ENCODE measurements at places on chromosomes 2 and 18. TPM values are rescaled to one million over a fixed set of nuclear protein-coding genes. Genes with fewer than 3 reads are reported as not detected.
A peak's percentile ranks its signal among the peaks of the same experiment; 100 is the strongest.

DNA sequence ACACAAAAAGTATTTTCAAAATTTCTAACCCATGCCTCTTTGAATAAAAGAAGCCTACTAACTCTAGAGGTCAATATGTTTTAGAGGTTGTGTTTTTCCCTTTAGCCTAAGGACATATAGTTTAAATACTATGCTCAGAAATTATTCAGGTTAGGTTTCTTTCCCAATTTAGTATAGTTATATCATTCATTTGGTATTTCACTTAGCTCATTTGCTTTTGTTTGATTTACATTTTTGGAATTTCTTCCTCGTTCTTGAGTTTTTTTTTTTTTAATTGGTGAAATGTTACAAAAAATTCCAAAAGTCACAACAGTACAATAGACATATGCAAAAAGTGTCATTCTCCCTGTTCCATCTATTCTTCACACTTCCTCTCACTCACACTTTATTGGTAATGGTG, 371.3 kb upstream of the TNP1 start:
- no peaks in the 10 kb centered on the region for H3K36me3 ChIP-seq
- H3K4me3 ChIP-seq, result no peak overlapping the region
- H3K4me1 ChIP-seq, result no peaks in the 10 kb centered on the region

SERPINB3 gene
- not detected for polyA plus RNA-seq

TAF4B gene
- 2.2 TPM for polyA plus RNA-seq

GRCh38 chr2:199356412-199356811, 101.3 kb downstream of the SATB2 start:
- no peaks in the 10 kb centered on the region for H3K4me1 ChIP-seq
- no peaks in the 10 kb centered on the region for H3K36me3 ChIP-seq
- no peaks in the 10 kb centered on the region for H3K27me3 ChIP-seq
- no peak for DNase-seq
- H3K27ac ChIP-seq, result no peak overlapping the region
- no peak overlapping the region for H3K4me3 ChIP-seq

DNA sequence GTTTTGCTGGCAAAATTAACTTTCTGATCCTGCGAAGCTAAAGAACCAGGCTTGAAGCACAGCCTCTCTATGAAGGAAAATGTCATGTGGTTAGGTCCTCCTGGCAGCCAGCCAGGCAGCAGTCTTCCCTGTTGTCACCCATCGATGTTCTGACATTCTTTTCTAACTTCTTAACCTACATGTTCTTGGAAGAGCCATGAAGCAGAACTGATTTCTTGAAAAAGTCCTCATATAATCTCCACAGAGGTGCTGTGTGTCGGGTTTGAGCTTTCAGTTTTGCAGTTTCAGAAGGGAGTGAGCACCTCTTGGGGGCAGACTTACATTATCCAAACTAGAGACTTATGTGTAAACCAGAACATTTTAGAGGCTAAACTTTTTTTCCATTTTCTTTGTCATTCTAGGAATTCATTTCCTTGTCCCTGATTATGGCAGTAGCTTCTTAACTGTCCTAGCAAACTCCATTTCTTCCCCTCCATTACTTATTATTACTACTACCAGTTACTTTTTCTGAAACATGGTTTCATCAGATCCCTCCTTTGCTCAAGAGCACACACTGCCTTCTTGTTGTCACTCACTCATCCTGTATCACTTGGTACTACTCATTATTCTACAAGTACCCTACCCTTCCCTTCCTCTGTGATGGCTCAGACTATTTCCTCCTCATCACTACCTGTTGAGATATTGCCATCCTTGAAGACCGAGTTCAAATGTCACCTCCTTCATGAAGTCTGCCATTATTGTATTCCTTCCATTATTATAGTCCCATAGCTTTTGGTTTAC, 31.1 kb downstream of the DOK1 start:
- H3K27ac ChIP-seq, result no peak overlapping the region
- H3K4me3 ChIP-seq, result no peak overlapping the region
- no peak for DNase-seq
- peaks cover 20% of the 10 kb centered on the region for H3K4me1 ChIP-seq

DQX1 gene
- 89.8 TPM for polyA plus RNA-seq

DNA sequence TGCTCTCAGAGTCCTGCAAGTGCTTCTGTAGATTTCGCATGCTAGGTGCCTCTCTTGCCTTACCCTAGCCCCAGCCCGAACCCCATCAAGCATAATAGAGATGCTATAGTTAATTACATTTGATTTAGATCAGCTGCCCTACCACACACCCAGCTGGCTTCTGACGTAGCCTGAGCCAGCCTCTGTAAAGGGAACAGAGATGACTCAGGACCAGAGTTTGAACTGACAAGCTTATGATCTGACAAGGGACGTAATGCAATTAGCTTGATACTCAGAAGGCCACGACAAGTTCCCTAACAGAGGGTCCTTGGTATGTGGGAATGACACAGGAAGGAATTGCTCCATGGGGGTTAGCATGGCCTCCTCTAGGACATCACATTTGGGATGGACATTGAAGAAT, 126.6 kb downstream of the LRATD1 start:
- peaks cover 21% of the 10 kb centered on the region for H3K27me3 ChIP-seq
- H3K27ac ChIP-seq, result no peak overlapping the region
- no peak overlapping the region for H3K4me3 ChIP-seq
- H3K4me1 ChIP-seq, result no peaks in the 10 kb centered on the region
- no peaks in the 10 kb centered on the region for H3K36me3 ChIP-seq

DNA sequence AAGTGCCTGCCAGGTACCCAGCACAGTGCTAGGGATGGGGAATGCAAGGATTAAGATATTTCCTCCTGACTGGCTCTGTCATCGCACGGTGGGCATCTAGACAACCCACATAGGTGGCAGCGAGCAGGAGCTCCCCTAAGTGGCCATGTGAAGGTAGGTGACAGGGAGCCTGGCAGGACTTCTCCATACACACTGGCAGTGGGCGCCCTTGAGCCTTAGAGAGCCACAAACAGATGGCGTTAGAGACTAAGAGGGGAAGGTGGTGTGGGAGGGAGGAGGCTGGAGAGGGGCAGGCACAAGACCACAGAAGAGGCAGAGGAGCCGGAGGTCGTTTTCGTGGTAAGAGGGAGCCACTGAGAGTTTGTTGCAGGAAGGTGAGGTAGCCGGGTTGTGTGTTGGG, 15.2 kb downstream of the PRELID3A start:
- H3K36me3 ChIP-seq, result no peaks in the 10 kb centered on the region
- DNase-seq, result peak; percentile 35
- no peak overlapping the region for H3K27ac ChIP-seq
- peaks cover 40% of the 10 kb centered on the region for H3K4me1 ChIP-seq

DNA sequence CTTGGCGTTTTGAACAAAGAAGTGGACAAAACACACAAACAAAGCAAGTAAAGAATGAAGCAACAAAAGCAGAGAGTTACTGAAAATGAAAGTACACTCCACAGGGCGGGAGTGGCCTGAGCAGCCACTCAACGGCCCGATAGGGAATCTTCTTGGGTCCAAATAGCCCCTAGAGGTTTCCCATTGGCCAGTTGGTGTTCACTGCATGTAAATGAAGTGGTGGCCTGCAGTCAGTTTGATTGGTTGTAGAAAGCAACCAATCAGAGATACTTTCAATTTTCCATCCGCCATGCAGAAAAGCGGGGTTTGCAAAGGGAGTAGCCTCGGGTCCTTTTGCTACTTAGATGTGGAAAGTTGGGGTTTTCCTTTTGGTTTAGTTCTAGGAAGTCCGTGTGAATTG, 31.6 kb downstream of the CYBRD1 start:
- DNase-seq, result peak; percentile 94
- H3K4me3 ChIP-seq, result peak overlapping the region; percentile 58
- H3K27ac ChIP-seq, result no peak overlapping the region
- no peaks in the 10 kb centered on the region for H3K27me3 ChIP-seq

GRCh38 chr18:59929621-59930295, 30.0 kb downstream of the PMAIP1 start:
- H3K27me3 ChIP-seq, result peaks cover 1% of the 10 kb centered on the region
- H3K4me1 ChIP-seq, result no peaks in the 10 kb centered on the region
- no peak for DNase-seq

MERTK gene
- polyA plus RNA-seq, result 44.7 TPM

DNA sequence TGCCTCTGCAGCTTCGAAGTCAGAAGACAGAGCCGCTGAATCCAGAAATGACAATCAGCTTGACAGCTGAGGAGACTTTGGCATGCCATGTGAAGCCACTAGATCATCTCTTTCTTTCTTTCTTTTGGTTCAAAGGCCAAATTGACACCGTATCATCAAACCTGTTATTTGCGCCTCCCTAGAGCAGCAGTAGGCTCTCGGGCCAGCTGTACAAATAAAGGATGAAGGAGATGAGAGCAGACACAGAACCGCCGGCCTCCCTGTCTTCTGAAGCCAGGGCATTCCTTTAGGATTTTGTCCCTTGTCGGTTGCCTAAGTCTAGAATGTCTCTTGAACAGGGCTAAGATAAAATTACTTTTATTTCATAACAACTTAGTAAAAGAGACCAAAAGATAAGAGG, 36.8 kb downstream of the COL4A4 start:
- no peak for DNase-seq
- no peak overlapping the region for H3K4me3 ChIP-seq
- no peak overlapping the region for H3K27ac ChIP-seq
- H3K27me3 ChIP-seq, result peaks cover 2% of the 10 kb centered on the region
- H3K4me1 ChIP-seq, result no peaks in the 10 kb centered on the region

DNA sequence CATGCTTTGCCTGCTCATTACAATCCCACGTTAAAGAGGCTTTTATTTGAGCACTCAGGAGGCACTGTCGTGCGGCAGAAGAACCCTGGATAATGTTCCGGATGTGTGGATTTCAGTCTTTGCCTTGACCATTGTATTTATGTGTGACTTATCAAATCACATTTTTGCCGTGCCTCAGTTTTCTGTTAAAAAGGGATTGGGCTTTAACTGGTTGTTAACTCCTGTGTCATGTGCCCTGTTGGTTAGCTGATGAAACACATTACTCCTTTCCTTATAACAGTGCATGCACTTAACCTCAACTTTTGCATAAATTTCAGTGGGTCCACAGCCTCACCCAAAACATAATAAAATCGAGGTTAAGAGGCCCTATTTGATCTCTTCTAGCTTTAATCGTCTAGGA, 52.7 kb downstream of the NAB1 start:
- no peak overlapping the region for H3K4me3 ChIP-seq
- no peak overlapping the region for H3K27ac ChIP-seq
- peaks cover 13% of the 10 kb centered on the region for H3K4me1 ChIP-seq
- peaks cover 13% of the 10 kb centered on the region for H3K27me3 ChIP-seq

- no peak for DNase-seq
- H3K36me3 ChIP-seq, result no peaks in the 10 kb centered on the region
- peaks cover 14% of the 10 kb centered on the region for H3K27me3 ChIP-seq
- no peak overlapping the region for H3K27ac ChIP-seq
Measured at GRCh38 chr2:1479346-1479745, 66.1 kb downstream of the TPO start.

- no peak for DNase-seq
- H3K27ac ChIP-seq, result no peak overlapping the region
- no peaks in the 10 kb centered on the region for H3K4me1 ChIP-seq
- H3K27me3 ChIP-seq, result no peaks in the 10 kb centered on the region
- no peak overlapping the region for H3K4me3 ChIP-seq
Measured at GRCh38 chr18:48363175-48363574, 46.0 kb downstream of the ZBTB7C start.

DNA sequence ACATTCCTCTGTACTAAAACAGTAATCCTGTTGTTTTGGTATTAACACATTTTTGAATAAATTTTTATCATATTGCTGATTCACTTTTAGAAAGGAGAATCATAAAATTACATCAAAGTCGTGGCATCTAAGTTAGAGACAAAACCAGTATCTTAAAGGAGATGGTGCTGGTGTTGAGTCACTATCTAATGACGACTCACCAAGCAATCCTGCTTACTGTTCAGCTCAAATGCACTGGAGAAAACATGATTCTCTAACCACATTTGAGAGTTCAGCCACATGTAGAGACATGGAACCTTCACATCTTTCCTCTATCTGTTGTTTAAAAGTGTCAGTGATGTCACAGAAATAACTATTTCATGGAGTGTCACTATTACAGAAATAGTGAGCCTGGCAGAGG, 473.8 kb downstream of the TGIF1 start:
- no peak overlapping the region for H3K4me3 ChIP-seq
- no peak for DNase-seq
- no peak overlapping the region for H3K27ac ChIP-seq
- H3K27me3 ChIP-seq, result no peaks in the 10 kb centered on the region
- H3K36me3 ChIP-seq, result no peaks in the 10 kb centered on the region

SPATA3 gene
- not detected for polyA plus RNA-seq

- peak; percentile 39 for DNase-seq
- peak overlapping the region; percentile 7 for H3K4me3 ChIP-seq
- H3K4me1 ChIP-seq, result peaks cover 91% of the 10 kb centered on the region
- peak overlapping the region; percentile 62 for H3K27ac ChIP-seq
Measured at GRCh38 chr2:43161650-43162510, 64.5 kb downstream of the ZFP36L2 start.

- H3K27ac ChIP-seq, result no peak overlapping the region
- no peaks in the 10 kb centered on the region for H3K36me3 ChIP-seq
- no peak for DNase-seq
- peaks cover 9% of the 10 kb centered on the region for H3K4me1 ChIP-seq
Measured at GRCh38 chr18:582465-582864, 2.3 kb downstream of the CETN1 start.

ERBB4 gene
- 0.04 TPM for polyA plus RNA-seq

GRCh38 chr2:29139152-29139551, 23.9 kb downstream of the CLIP4 start:
- no peak for DNase-seq
- no peaks in the 10 kb centered on the region for H3K36me3 ChIP-seq
- no peaks in the 10 kb centered on the region for H3K27me3 ChIP-seq
- no peak overlapping the region for H3K4me3 ChIP-seq
- H3K27ac ChIP-seq, result no peak overlapping the region
- no peaks in the 10 kb centered on the region for H3K4me1 ChIP-seq

Measured in HepG2 (cell line).